Left renal cortex interstitium (tissue), 4 donors: ENCODE measurements at places on chromosomes 4 and X. TPM values are rescaled to one million over a fixed set of nuclear protein-coding genes. Genes with fewer than 3 reads are reported as not detected.

The FAM9C gene
- polyA plus RNA-seq, result 0.33 TPM

DNA sequence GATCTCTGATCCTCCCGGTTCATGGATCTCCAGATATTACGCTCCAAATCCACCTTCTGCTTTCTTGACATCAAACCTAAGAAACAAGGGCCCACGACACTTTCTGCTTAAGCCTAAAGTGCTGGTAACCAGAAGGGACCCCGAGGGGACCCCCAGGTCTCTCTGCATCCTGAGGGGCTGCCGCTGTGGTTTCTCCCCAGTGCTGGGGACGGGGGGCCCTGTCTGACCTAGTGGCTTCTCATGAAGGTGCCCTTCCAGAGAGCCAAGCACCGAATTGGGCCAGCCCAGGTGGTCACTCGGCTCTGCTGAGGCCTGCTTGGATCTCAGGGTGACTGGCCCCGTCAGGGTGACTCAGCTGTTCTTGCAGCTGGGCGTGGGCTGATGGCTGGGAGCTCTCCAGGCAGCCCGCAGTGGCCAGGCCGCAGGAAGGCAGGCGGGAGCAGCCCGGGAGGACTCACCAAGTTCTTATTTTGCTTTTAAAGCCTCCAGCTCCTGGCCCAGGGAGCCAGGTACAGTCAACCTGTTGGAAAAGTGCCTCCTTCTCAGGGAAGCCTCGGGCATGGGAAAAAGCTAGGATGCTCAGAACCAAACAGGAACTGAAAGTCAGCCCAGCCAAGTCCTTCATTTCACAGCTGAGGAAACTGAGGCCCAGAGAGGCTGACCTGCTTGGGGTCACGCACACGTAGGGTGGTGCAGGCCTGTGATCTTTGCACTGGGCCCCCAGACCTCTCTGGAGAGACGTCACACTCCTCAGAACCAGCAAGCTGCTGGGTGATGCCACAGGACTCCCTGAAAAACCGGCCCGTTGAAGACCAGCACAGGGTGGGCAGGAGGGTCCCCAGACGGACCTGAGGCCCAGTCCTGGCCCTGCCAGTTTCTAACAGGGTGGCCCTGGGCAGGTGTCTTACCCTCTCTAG, 16.7 kb downstream of the BLOC1S4 start:
- DNase-seq, result no peak

DNA sequence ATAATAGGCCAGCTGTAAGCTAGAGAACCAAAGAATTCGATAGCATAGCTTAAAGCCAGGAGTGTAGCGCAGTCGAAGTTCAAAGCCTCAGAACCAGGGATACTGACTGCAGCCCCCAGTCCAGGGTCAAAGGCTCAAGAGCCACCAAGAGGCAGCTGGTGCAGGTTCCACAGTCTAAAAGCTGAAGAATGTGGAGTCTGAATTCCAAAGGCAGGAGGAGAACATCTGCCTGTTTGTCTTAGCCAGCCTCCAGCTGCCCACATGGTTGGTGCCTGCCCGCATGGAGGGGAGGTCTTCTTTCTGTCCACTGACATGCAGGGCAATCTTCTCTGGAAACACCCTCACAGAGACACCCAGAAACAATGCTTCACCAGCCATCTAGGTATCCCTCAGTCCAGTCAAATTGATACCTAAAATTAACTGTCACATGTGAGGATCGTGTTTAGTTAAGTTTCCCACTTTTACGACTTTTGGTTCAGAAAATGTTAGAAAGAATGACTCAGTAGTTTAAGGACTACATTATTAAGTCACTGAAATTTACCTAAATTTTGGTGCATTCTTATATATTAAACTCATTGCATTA, 52.8 kb upstream of the RHOH start:
- DNase-seq, result no peak

DNA sequence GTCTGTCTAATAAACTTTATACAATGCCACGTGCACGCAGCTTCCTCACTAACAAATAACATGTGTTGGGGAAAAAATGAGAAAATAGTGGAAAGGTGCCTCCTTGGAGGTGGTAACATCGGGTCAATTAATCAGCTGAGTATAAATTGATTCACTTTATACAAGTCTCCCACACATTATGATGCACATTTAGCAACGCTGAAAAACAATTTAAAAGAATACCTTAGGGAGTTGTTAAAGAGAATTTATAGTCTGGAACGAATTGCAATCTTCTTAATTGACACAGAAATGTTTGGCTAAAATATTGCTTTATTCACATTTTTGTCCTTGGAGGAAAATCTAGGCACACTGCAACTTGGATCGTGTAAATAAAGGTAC, 84.2 kb downstream of the HPRT1 start:
- no peak for DNase-seq

DNA sequence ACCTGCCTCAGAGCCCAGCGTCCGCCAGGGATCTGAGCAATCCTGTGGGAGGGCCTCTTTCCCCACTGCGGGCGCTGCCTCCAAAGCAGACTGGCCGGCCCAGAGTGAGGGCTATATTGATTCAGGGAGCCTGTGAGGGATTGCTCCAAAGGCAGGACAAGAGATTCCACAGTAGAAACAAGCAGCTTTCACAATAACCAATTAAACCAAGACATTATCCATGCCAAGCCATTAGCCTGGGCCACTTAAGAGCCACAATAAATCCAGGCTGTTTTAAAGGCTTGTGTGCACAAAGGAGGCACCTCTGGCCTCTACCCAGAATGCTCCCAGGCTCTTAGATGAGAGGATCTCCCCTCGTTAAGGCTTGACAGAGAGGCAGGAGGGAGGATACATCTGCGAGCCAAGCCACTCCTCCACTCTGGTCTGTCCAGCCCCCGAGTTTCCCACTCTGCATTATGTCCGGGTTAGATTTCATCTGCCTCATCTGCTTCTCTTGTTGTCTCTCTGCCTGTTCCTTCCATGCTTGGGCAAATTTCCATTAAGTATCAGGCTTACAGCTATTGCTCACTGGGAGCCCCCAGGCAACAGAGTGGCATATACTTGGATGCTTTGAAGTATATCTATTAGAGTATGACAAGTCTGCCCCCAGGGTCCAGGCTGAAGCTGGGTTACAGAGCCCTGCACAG, 357.9 kb downstream of the UNC5C start:
- DNase-seq, result peak; percentile 38
